ENCODE measurements at places on chromosomes 2 and 18.

- no peak for DNase-seq
These were observed 276.3 kb upstream of the ERBB4 start for GRCh38 chr2:212814941-212815340.

DNA sequence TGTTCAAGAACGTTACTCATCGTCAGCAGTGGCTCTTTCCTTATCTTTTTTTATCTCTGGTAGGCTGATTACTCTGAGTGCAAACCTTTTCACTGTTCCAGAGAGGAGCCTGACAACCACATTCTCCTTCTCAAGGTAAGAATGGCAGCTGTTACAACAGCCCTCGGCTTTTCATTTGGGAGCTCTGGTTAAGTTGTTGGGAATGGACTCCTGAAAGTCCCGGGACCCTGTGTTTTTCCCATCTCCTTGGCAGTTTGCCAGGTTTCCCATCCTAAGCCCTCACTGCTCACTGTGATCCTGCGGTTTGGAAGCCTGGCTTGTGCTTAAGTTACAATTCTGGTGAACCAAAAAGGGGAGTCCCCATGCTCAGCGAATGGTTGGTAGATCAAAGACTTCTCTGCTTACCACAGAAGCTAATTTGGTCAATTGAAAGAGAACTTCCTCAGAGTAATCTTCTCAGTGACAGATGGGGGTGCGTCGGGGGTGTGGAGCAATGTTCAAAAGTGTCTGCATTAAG, 122.3 kb downstream of the LYPD6B start:
- DNase-seq, result no peak

GRCh38 chr2:159921752-159922404, 123.9 kb upstream of the CD302 start:
- DNase-seq, result peak; percentile 66

GRCh38 chr2:83172841-83173240, 1286.2 kb downstream of the SUCLG1 start:
- DNase-seq, result no peak

- DNase-seq, result peak; percentile 51
These were observed 3.6 kb downstream of the SCLY start for GRCh38 chr2:238064376-238064775.

DNA sequence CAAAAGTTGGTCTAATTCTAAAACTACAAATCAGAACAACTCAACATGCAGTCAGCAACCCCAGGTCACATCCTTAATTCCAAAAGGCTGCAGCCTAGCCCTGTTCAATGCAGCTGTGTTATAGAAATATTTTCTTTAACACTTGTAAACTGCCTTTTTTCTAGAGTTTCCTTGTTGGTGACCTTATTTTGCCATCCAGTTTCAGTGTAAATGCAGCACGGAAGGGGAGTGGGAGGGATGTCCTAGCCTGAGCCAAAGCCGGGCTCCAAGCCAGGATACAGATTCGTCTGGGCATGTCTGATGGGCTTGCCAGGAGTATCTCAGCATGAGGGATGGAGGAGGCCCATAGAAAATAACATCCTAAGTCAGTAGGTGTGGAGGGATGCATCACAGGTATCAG, 17.7 kb upstream of the SP3 start:
- DNase-seq, result no peak

- no peak for DNase-seq
These were observed 139.6 kb downstream of the SH3BP4 start for GRCh38 chr2:235091421-235091820.

- DNase-seq, result no peak
These were observed 156.7 kb upstream of the TFPI start for GRCh38 chr2:187710791-187711521.

DNA sequence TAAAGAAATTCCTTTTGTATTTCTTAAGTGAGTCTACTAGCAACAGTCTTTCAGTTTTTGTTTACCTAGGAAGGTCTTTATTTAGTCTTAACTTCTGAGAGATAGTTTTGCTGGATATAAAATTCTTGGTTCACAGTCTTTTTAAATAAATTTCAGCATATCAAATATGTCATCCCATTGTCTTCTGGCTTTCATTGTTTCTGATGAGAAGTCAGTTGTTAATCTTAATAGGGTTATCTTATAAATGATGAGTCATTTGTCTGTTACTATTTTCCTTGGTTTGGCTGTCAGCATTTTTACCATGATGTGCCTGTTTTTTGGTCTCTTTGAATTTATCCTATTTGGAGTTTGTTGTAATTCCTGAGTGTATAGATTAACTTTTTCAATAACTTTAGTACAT, 129.3 kb downstream of the FAM210A start:
- DNase-seq, result no peak

DNA sequence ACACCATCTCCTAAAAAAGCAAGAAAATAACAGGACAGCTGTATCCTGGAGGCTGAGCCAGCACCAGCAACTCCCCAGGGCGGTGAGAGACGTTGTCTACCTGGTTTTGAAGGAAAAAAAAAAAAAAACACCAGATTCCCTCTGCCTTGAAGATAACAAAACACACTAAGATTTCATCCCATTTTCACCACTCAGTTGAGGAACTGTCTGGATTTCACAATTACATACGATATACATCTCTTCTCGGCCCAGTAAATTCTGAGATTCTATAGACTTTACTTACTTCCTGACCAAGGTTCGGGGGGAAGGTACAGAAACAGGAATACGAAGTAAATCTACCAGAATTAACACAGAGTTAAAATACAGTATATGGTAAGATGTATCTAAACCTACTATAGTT, 8.5 kb downstream of the ZNF516 start:
- DNase-seq, result no peak

- no peak for DNase-seq
These were observed 766.1 kb upstream of the SALL3 start for GRCh38 chr18:78213361-78213994.

GRCh38 chr2:6887751-6888192, 10.2 kb downstream of the RSAD2 start:
- no peak for DNase-seq

DNA sequence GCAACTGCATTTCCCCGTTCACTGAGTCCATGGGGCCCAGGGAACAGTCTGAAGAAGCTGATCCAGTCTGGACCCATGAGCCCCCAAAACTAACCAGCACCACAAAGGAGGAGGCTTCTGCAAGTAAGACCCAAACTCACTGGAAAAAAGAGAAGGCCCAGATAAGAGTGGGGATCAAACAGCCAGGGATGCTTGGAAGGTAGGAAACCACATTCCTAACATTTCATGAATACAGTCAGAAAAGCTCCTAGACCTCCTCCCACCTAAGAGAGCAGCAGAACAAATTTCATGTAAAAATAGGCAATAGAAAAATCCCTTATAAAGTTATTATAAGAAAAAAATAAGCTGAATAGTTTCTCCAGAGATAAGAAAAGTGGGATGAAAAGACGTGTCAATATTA, 30.3 kb downstream of the TUBB6 start:
- no peak for DNase-seq

- DNase-seq, result no peak
These were observed 38.7 kb downstream of the PKDCC start for GRCh38 chr2:42086500-42086953.

GRCh38 chr2:98027538-98027937, 31.8 kb upstream of the TMEM131 start:
- DNase-seq, result no peak

- no peak for DNase-seq
These were observed 73.1 kb upstream of the NXPH2 start for GRCh38 chr2:138853296-138853695.

DNA sequence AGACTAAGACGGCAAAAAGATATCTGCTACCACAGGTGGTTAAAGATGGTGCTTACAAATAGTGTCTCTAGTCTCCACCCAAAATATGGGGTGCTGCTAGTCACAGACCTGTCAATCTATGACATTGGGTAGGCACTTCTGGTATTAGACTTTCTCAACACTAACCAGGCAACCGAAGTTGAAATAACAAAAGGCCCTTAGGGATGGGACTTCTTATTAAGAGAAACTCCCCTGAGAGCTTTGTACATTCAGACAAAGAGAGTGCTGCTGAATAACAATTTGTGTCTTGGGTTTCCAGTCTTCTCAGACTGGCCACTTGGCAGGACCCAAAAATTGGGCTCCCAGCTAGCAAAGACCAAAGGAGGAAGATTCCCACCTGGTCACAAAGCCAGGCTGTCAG, 310.0 kb downstream of the CNTNAP5 start:
- no peak for DNase-seq

DNA sequence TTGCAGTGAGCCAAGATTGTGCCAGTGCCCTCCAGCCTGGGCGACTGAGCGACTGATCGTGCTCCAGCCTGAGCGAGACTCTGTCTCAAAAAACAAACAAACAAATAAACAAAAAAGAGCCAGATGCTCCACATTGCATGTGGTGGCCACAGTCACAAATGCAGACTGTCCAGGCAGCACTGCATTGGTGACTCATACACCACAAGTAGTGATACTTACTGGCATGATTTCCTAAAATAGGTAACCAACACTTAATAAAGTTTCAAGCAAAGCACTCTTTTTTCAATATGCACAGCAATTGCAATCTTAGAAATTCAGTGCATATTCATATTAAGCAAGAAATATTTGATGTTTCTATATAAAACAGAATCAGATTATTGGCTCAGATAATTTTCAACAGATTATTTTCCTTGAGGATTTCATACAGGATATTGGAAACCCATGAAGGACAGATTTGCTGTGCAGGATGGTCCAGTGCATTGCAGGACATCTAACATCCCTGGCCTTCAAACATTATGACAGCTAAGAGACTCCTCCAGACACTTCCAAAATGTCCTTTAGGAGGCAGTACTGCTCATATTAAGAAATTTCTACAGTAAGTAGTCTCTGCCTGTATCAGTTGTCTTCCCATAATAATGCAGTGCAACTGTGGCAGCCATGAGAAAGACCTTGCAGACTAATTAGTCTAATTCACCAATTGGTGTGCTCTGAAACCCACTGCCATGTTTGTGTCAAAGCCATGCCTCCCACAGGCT, 10.5 kb upstream of the SLC1A4 start:
- DNase-seq, result no peak

GRCh38 chr18:36513556-36513955, 216.0 kb downstream of the FHOD3 start:
- DNase-seq, result no peak

DNA sequence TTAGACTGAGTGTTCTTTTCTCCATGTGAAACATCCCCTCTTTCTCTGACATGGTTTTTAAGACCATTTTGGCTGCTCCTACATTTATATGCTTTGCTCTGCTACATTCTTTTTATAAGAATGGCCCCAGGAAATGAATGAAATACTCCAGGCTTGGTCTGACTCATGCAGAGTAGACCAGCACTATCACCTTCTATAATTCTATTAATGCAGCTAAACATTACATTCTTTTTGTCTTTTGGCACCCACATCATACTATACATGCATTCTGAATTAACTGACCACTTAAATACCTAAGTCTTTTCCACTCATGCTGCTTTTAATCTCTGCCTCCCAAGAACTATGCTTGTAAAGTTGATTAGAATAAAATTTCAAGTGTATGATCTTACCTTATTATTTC, 94.1 kb downstream of the AAK1 start:
- no peak for DNase-seq

- DNase-seq, result no peak
These were observed 73.4 kb upstream of the CD226 start for GRCh38 chr18:70021043-70021442.

- DNase-seq, result no peak
These were observed 51.8 kb downstream of the LPIN2 start for GRCh38 chr18:2960983-2961696.

DNA sequence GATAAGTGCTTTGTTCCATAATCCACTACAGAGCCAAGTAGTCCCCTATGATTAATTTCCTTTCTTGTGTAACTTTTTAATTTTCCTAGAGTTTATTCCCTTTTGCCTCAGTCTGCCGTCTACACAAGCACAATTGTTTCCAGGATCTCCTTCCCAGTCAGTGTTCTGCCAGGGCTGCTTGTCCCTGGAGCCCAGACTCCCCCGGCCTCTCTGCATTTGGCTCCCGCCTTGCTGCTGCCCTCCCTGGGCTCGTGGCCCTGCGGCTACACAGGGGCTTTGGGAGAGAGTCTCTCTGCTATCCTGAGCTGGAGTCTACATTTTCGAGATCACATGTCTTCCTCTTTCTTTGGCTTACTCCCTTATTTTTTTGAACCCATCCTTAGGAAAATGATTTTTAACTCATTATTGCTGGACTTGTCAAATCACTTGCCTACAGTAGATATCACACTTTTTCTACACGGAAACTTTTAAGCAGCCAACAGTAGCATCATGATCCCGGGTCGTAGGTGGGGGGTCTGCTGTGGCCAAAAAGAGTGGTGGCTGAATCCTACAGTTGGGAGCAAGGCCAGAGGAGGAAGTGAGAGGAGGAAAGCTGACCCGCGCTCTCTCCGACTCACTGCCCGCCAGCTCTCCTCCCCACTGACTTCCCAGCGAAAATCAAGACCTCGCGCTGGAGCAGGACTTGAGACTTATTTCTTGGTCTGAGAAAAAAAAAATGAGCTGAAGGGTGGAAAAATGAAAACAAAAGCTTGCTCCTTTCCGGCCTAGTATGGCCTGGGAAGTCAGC, 9.4 kb downstream of the FBLN7 start:
- no peak for DNase-seq

GRCh38 chr2:16034151-16034974, 94.0 kb downstream of the MYCN start:
- peak; percentile 24 for DNase-seq

GRCh38 chr2:68716604-68717304, 17.9 kb upstream of the ARHGAP25 start:
- DNase-seq, result no peak

DNA sequence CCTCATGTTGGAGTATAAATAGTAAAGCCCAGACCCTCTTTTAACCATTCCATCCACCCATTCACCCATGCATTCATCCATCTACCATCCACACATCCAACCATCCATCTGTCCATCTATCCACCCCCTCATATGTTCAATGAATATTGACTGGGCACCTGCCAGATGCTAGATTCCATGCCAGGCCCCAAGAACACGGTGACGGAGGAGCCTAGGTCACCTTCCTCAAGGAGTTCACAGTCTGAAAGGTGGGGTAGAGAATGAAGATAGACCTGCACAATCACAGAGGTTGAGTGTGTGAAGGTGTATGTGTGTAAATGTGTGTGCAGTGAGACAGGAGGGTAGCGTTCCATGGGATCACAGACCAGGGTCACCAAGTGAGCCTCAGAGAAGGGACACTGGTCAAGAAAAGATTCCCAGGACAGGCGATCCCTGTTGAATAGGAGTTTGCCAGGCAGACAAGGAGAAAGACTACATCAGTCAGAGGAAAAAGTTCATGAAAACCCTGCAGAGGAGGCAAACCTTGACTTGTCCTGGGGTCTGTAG, 287.2 kb downstream of the CYP26B1 start:
- no peak for DNase-seq

All from large intestine (tissue), 12 donors.